NCI-H1048 (cell line): ENCODE measurements at places on chromosomes 11 and 22.

GRCh38 chr11:106014620-106015019, 7.4 kb downstream of the MSANTD4 start:
- no peak for DNase-seq

- DNase-seq = no peak
These were observed 8.3 kb downstream of the CTSF start for GRCh38 chr11:66559866-66560676.

GRCh38 chr11:131880316-131880715, 509.9 kb downstream of the NTM start:
- no peak for DNase-seq

GRCh38 chr11:86681483-86681756, 9.0 kb upstream of the ME3 start:
- no peak for DNase-seq

GRCh38 chr11:107988397-107989158, 20.1 kb upstream of the CUL5 start:
- DNase-seq = no peak

DNA sequence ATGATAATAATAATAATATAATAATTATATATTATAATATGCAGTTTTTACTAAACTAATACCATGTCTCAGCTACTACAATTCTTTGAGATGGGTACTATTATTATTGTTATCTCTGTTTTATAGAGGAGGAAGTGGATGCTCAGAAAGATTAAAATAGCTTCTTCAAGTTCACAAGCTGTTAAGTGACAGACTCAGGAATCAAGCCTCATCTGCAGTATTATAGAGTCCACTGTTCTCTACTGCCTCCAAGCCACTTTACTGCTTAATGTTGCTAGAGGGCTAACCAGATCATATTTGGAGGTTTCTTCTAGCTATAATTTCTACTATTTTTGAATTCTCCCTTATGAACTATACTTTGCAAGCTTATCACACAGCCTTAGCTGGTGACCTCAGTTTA, 62.7 kb downstream of the CSTPP1 start:
- no peak for DNase-seq

- no peak for DNase-seq
These were observed 8.3 kb downstream of the TMEM138 start for GRCh38 chr11:61370349-61371005.

GRCh38 chr11:133197425-133197824, 334.9 kb downstream of the OPCML start:
- DNase-seq = no peak

GRCh38 chr11:9069256-9069655, 22.1 kb downstream of the SCUBE2 start:
- DNase-seq = no peak
